ENCODE measurements at places on chromosomes 2 and 18.
A peak's percentile ranks its signal among the peaks of the same experiment; 100 is the strongest.

DNA sequence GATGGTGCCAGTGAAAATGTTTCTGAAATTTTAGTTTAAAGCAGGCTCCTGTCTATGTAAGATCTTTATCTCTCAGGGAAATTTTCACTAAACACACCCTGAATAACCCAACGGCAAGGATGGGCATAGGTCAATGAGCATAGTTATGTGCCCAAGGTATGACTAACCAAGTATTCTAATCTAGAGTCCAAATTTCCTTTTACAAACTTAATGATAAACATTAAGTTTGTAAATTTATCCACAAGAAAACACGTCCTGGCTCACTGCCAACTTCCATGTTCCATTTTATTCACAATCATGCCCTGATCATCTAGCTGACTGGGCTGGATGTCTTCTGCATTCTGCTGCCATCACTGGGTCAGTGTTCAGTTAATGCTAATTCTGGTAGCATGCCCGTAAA, 151.2 kb downstream of the SRBD1 start:
- no peak for DNase-seq

- no peak for DNase-seq
Measured at GRCh38 chr2:43941359-43941758, 54.4 kb downstream of the LRPPRC start.

DNA sequence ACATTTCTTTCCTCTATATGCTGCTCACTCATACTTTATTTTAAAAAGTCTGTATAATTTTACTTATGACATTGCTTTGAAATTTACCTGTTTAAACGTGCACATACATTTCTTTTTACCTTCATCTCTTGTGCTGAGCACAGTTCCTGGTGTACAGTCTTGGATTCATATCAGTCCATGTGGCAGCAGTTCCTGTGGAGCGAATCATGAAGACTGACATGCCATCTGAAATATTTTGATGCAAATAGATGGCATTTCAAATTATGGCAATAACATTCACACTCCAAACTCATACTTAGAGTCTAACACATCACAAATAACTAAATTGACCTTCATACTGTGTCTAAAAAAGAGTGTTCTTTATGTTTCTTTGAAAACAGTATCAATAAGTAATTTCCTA, 90.3 kb upstream of the CDH2 start:
- no peak for DNase-seq

- DNase-seq = no peak
Measured at GRCh38 chr2:227462972-227463931, 8.7 kb upstream of the AGFG1 start.

GRCh38 chr2:120452131-120452530, 106.2 kb downstream of the INHBB start:
- no peak for DNase-seq

- peak; percentile 34 for DNase-seq
Measured at GRCh38 chr2:70511971-70512729, 41.5 kb downstream of the TGFA start.

GRCh38 chr18:58887613-58887963, 22.9 kb downstream of the ZNF532 start:
- DNase-seq = peak; percentile 98

- DNase-seq = no peak
Measured at GRCh38 chr2:104434966-104435365, 418.9 kb upstream of the POU3F3 start.

DNA sequence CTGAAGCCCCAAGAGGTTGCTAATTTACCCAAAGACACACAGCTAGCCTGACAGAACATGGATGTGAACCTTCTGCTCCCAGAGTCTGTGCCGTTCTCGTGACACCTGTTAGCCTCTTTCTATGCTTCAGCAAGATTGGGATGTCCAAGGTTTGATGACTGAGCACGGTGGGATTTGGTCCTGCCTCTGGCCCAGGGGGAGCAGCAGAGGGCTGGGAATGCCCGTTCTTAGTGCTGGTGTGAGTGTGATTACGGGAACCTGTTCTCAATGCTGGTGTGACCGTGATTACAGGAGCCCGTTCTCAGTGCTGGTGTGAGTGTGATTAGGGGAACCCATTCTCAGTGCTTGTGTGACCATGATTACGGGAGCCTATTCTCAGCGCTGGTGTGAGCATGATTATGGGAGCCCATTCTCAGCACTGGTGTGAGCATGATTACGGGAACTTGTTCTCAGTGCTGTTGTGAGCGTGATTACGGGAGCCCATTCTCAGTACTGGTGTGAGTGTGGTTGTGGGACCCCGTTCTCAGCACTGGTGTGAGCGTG, 67.3 kb upstream of the SNTG2 start:
- DNase-seq = no peak

- DNase-seq = peak; percentile 72
Measured at GRCh38 chr2:203802342-203803052, 65.1 kb upstream of the CTLA4 start.

GRCh38 chr2:221792971-221793521, 220.9 kb upstream of the EPHA4 start:
- DNase-seq = no peak

GRCh38 chr2:180618570-180618969, 361.8 kb upstream of the UBE2E3 start:
- peak; percentile 87 for DNase-seq

- peak; percentile 17 for DNase-seq
Measured at GRCh38 chr2:65092791-65093190, 36.6 kb downstream of the CEP68 start.

- peak; percentile 68 for DNase-seq
Measured at GRCh38 chr2:218471982-218472381, 53.1 kb downstream of the VIL1 start.

GRCh38 chr18:43875511-43875910, 598.2 kb upstream of the SYT4 start:
- DNase-seq = no peak

DNA sequence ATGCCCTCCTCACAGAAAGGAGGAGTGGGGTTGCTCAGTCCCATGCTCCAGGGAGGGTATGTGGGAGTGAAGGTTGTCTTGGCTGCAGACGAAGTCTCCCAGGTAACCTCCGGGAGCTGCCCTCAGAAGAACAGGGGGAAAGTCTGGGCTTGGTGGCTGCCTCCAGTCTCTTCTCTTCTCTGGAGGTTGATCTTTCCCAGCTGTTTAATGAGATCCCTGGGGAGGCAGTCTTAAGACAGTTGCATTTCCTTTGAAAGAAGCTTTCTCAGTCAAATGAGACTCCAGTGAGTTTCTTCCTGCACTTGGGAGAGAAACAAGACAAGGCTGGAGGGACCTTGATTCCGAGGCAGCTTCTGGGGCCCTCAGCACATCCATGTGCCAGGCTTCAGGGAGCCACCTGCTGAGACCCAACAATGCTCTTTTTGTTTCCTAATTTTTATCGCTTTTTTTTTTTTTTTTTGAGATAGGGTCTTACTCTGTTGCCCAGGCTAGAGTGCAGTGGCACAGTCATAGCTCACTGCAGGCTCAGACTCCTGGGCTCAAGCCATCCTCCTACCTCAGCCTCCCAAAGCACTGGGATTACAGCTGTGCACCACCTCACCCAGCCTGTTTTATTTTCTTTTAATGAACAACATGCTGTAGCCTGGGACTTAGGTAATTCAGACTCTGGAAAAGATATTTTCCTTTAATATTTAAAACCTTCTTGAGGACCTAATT, 71.7 kb upstream of the TPO start:
- DNase-seq = no peak

DNA sequence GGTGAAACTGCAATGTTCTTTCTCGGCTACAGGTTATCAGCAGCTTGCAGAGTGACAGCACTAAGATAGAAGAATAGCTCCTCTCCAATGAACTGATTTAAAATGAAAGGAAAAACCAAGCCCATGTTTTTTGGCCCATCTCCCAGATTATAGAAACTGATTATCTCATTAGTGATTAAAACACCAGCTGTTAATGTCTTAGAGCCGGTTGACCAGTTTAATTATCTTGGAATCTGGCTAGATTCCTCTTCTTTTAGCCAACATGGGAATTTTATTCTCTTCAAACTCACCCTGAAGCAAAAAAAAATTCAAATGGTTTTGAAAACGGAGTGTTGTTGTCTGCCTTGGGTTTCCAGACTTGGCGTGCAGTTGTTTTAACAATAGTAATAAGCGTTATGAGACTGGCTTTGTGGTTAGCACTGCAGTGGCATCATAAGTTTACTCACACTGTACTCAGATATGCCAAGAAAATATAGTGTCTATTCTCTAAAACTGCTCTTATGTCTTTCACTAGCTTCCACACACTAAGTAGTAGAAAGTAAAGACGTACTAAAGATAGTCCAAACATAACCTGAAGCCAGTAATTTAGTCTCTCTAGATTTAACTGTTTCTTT, 665.3 kb downstream of the STK39 start:
- no peak for DNase-seq

- DNase-seq = peak; percentile 39
Measured at GRCh38 chr2:133844214-133844892, 276.1 kb upstream of the NCKAP5 start.

All from MV-4-11 (cell line).